CD4-positive, CD25-positive, alpha-beta regulatory T cell (primary cell): ENCODE measurements at places on chromosomes 13 and 19. TPM values are rescaled to one million over a fixed set of nuclear protein-coding genes. Genes with fewer than 3 reads are reported as not detected.

TEX101 gene
- total RNA-seq = not detected

PALM gene
- total RNA-seq = not detected

DNA sequence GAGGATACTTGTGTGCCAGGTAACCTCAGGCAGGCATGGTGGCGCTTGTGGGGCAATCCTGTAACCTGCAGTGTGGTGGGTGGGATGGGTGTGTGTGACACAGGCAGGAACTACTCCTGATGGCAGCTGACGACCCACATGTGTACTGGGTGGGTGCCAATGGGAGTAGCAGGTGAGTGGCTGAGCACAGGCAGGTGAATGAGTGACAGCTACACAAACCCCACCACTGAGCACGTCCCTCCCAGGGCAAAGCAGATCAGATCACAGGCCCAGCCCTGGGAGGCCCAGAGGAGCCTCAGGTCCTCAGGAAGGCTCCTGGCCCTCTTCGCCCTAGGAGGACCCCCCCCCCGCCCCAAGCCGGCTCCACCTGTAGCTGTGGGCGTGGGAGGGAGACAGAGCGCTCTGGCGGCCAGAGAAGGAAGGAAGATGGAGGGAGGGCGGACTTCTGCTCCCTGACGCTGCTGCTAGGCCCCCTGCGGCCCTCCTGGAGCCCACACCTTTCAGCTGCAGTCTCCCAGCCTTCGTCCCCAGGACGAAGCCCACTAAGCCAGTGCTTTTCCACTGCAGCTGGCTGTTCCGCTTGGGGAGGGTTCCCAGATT lies 1.3 kb upstream of the ZNF181 start:
- H3K27ac ChIP-seq = no peak overlapping the region
- peaks cover 3% of the 10 kb centered on the region for H3K27me3 ChIP-seq
- peak overlapping the region; percentile 89 for H3K4me3 ChIP-seq
- DNase-seq = no peak
- H3K36me3 ChIP-seq = peaks cover 19% of the 10 kb centered on the region

GRCh38 chr13:50072676-50073075 lies 57.4 kb downstream of the KCNRG start:
- H3K27ac ChIP-seq = peak overlapping the region; percentile 31
- H3K27me3 ChIP-seq = no peaks in the 10 kb centered on the region
- peaks cover 10% of the 10 kb centered on the region for H3K36me3 ChIP-seq

SMIM44 gene
- not detected for total RNA-seq

GRCh38 chr19:20923077-20923871 lies at the start of gene ZNF85:
Gene ZNF85 (plus strand): TSS chr19:20923251. CDS start chr19:20923401, 150 bp downstream.
- peak; percentile 79 for DNase-seq
- H3K27me3 ChIP-seq = no peaks in the 10 kb centered on the region
- H3K4me3 ChIP-seq = peak within 1 kb of the TSS; percentile 65
- peaks cover 1% of the 10 kb centered on the region for H3K36me3 ChIP-seq

GRCh38 chr13:36190771-36191170 lies 23.6 kb downstream of the SOHLH2 start:
- DNase-seq = no peak
- H3K4me1 ChIP-seq = no peaks in the 10 kb centered on the region
- H3K4me3 ChIP-seq = no peak overlapping the region
- no peaks in the 10 kb centered on the region for H3K36me3 ChIP-seq
- H3K27me3 ChIP-seq = no peaks in the 10 kb centered on the region

NOVA2 gene
- total RNA-seq = not detected

TTYH1 gene
- total RNA-seq = not detected

MYBPC2 gene
- 0.49 TPM for total RNA-seq

ZBTB7A gene
- total RNA-seq = 50.5 TPM

GRCh38 chr13:34620074-34620850 lies 321.8 kb upstream of the NBEA start:
- H3K36me3 ChIP-seq = no peaks in the 10 kb centered on the region
- H3K27me3 ChIP-seq = no peaks in the 10 kb centered on the region
- DNase-seq = no peak
- H3K4me1 ChIP-seq = no peaks in the 10 kb centered on the region
- no peak overlapping the region for H3K27ac ChIP-seq

DNA sequence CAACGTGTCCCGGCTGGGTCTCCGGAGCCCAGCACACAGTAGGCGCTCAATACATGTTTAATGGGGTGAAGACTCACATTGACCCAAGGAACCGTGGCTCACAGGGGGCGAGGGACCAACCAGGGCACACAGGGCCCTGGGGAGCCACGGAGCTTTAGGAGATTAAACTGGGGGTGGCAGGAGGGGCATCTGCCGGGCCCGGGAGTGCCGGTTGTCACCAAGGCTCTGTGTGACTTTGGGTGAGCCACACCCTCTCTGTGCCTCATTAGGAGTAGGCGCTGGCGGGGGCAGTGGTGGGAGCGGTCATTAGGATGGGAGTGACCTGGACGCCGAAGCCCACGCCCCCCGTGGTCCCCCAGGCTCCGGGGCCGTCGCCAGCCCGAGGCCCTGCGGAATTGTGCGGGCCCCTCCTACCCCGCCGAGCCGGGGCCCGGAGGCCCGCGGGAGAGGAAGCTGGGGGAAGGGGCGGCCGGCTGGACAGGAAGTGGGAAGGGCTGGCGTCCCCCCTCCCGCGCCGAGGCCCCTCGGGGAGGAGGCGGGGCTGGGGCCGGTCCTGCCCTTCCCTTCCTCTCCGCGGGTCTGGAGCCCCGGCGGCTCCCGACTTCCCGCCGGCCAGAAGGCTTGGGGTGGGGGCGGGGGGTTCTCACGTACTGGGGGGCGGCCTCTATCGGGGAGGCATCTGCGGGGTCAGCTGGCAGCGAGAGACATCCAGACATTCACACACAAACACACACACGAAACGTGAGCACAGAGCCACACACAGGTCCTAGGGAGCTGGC lies 1.8 kb upstream of the SSBP4 start:
- no peak overlapping the region for H3K4me3 ChIP-seq
- H3K4me1 ChIP-seq = peaks cover 75% of the 10 kb centered on the region
- H3K36me3 ChIP-seq = no peaks in the 10 kb centered on the region
- DNase-seq = no peak
- H3K27ac ChIP-seq = no peak overlapping the region

- H3K27ac ChIP-seq = no peak overlapping the region
- no peak for DNase-seq
- H3K4me1 ChIP-seq = no peaks in the 10 kb centered on the region
- no peaks in the 10 kb centered on the region for H3K36me3 ChIP-seq
- H3K27me3 ChIP-seq = peaks cover 2% of the 10 kb centered on the region
Measured at GRCh38 chr13:38981096-38981495, 9.5 kb downstream of the STOML3 start.

GRCh38 chr13:111659842-111660241 lies 339.4 kb downstream of the TEX29 start:
- H3K4me1 ChIP-seq = no peaks in the 10 kb centered on the region
- H3K27ac ChIP-seq = no peak overlapping the region
- no peaks in the 10 kb centered on the region for H3K36me3 ChIP-seq
- DNase-seq = no peak

DNA sequence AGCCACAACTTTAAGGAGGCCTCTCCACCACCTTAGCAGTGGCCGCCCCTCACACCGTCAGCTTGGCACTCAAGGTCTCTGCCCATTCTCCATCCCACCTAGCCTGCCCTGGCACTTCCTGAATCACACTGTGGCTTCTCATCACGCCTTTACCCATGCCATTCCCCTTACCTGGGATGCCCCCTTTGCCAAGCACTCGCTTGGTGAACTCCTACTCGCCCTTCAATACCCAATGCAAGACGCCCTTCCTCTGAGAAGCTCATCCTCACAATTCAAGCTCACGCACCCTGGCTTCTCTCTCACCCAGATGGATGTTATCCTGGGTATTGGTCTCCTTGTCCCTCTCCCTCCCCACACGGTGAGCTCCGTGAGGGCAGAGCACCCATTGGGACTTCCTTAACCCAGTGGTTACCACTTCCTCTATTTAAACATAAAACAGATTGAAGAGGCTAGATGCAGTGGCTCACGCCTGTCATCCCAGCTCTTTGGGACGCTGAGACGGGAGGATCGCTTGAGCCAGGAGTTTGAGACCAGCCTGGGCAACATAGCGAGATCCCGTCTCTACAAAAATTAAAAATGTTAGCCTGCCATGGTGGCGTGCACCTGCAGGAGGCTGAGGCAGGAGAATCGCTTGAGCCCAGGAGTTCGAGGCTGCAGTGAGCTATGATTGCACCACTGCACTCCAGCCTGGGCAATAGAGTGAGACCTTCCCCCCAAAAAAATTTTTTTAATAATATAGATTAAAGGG lies 12.6 kb upstream of the SHD start:
- peaks cover 60% of the 10 kb centered on the region for H3K36me3 ChIP-seq
- H3K27me3 ChIP-seq = no peaks in the 10 kb centered on the region
- no peak overlapping the region for H3K27ac ChIP-seq
- no peak for DNase-seq
- H3K4me1 ChIP-seq = no peaks in the 10 kb centered on the region
- H3K4me3 ChIP-seq = no peak overlapping the region

EHD2 gene
- total RNA-seq = 0.86 TPM

- no peaks in the 10 kb centered on the region for H3K27me3 ChIP-seq
- H3K27ac ChIP-seq = peak overlapping the region; percentile 81
- H3K36me3 ChIP-seq = peaks cover 9% of the 10 kb centered on the region
- DNase-seq = no peak
- H3K4me3 ChIP-seq = peak overlapping the region; percentile 68
Measured at GRCh38 chr19:13834244-13835069, 39.2 kb downstream of the ZSWIM4 start.

DNA sequence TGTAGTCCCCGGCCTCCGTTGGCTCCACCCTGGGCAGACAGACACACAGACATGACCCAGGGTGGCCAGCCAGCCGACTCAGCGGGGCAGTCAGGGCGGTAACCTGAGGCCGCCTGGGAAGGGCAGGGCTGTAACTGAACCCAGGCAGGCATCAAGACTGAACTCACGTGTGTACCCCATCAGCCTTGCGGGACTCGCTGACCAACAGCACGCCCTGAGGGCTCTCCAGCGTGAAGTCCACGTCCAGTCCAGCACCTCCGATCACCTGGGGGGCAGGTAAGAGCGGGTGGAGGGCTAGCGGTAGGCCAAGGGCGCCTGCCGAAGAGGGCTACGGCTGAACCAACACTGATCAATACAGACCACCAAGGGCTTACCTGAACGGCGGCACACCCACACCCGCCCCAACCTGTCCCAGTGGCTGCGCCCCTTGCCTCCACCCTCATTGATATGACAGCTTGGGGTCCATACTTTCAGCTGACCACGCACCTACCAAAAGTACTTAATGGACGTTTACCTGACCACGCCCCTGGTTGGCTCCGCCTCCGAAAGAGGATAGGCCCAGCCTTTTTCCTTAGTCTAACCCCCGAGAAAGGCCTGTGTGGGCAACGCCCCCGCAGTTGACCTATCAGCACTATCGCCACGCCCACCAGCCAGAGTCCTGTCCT lies 791 bp downstream of the TMED1 start:
- H3K36me3 ChIP-seq = peaks cover 1% of the 10 kb centered on the region
- no peak for DNase-seq
- no peaks in the 10 kb centered on the region for H3K27me3 ChIP-seq

DNA sequence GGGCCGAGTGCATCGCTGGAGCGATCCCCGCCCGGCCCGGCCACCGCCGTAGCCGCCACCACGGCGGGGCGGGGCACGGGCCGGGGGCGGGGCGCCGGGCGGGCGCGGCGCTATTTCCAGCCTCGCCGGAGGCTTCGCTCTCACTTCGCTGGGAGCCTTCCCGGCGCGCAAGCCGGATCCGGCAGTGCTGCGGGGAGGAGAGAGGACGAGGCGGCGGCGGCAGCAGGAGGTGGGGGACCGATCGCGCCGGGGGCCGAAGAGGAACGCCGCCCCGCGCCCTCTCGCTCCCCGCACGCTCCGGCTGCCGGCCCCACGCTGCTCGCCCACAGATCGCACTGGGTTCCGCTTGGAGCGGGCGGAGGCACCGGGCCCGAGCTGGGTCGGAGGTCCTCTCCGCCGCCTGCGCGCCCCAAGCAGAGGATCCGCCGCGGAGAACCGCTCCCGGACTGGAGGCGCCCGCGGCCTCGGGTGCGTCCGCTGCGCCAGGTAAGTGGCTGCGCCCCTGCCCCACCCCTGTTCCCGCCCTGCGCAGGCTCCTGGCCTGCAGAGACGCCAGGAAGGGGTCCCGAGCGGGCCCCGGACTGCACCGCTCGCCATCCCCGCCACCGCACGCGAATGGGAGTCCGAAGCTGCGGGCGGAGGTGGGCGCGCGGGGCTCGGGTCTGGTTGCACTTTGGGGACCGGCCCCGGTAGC lies at the start of gene CHST8:
CHST8 (plus strand) TSS at position 143 of the 694 bp plus-strand sequence. CDS start 67,309 bp downstream, outside the sequence.
- H3K27me3 ChIP-seq = peaks cover 4% of the 10 kb centered on the region
- no peak for DNase-seq
- H3K36me3 ChIP-seq = no peaks in the 10 kb centered on the region
- H3K27ac ChIP-seq = no peak within 1 kb of the TSS
- H3K4me1 ChIP-seq = no peaks in the 10 kb centered on the region

DNA sequence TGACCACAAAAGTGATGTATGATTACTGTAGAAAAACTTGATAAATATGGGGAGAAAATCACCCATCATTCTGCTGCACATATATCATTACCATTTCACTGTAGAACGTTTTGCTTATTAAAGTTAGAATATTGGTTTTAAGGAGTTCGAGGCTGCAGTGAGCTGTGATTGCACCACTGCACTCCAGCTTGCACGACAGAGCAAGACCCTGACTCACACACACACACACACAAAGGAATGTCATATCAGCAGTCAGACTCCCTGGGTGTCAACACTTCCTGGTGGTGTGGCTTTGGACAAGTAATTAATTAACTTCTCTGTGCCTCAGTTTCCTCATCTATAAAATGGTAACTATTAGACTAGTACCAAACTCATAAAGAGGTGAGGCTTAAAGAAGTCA lies 11.3 kb upstream of the PNMA8A start:
- no peak for DNase-seq
- peaks cover 2% of the 10 kb centered on the region for H3K4me1 ChIP-seq
- no peaks in the 10 kb centered on the region for H3K36me3 ChIP-seq
- H3K27me3 ChIP-seq = peaks cover 4% of the 10 kb centered on the region

ZNF284 gene
- total RNA-seq = 2.3 TPM

OR7D2 gene
- not detected for total RNA-seq

SLC17A7 gene
- not detected for total RNA-seq

PRTN3 gene
- total RNA-seq = not detected

- DNase-seq = no peak
- no peaks in the 10 kb centered on the region for H3K36me3 ChIP-seq
- H3K4me3 ChIP-seq = no peak overlapping the region
- no peak overlapping the region for H3K27ac ChIP-seq
- H3K4me1 ChIP-seq = no peaks in the 10 kb centered on the region
Measured at GRCh38 chr13:102692491-102692826, 2.4 kb downstream of the METTL21C start.

TPP2 gene
- 128 TPM for total RNA-seq
